ENCODE measurements at places on chromosomes 12 and 14.

- no peak for DNase-seq
Measured at GRCh38 chr12:92627511-92627910, 75.3 kb upstream of the PLEKHG7 start.

DNA sequence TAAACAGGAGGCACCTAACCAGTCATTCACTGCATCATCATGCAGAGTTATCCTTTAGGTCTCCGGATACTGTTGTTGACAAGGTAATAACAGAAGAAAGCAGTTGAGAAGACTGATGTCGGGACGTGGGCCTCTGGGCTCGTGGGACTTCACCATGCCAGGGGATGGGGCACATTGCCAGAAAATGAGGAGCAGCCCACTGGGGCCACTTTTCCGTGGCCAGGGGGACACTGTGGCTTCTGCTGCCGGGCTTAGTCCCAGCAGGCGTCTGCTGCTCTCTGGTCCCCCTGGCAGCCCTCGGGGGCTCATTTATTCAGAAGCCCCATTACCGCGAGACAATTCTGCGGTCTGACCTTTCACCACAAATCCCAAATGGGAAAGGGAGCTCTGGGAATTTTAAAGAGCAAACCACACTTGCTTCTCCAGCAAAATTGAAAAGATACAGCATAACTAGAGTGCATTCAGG lies 201.2 kb downstream of the DAD1 start:
- DNase-seq = no peak

GRCh38 chr14:89941830-89942377 lies 12.6 kb downstream of the EFCAB11 start:
- DNase-seq = no peak

- no peak for DNase-seq
Measured at GRCh38 chr14:65334765-65335410, 77.6 kb upstream of the FUT8 start.

GRCh38 chr12:6952863-6953441 lies 1.8 kb downstream of the PTPN6 start:
- no peak for DNase-seq

DNA sequence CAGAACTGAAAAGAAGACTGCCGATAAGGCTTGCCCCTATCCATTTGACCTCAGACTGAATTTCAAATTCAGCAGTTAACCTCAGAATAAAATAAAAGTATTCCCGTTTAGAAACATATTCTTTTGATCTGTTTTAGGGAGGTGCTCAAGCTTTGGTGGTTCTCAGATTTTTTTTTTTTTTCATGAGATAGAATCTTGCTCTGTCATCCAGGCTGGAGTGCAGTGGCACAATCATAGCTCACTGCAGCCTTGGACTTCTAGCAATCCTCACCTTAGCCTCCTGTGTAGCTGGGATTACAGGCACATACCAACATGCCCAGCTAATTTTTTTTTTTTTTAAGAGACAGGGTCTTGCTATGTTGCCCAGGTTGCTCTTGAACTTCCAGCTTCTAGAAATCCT lies 15.5 kb downstream of the AEBP2 start:
- no peak for DNase-seq

DNA sequence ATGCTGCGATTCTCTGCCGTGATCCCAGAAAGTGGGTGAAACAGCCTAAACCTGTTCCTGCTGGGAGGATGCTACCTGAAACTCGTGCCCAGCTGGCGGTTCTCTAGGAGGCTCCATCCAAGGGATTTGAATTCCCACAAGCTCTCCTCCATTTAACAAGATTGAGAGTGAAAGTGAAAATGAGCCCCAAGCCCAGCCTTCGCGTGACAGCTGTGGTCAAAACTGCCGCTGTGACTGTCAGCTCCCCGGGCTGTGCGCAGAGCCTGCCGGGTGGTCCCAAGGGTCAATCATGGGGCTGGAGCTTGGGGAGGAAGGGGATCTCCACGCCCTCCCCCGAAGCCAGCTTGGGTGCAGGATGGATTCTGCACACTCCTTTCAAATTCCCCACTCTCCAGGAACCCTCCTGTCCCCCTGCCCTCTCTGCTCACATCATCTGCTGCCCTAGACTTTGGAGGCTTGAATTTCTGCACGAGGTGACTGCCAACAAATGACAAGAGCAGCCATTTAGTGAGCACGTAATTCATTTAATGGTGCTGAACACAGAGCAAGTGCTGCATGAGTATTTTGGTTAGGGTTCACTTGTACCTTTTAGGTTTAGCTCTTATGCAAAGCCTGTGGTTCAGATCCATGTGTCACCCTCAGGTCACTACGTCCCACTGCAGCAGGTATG lies 5.3 kb downstream of the ASB2 start:
- peak; percentile 78 for DNase-seq

GRCh38 chr14:56149995-56150394 lies 31.8 kb downstream of the PELI2 start:
- DNase-seq = no peak

DNA sequence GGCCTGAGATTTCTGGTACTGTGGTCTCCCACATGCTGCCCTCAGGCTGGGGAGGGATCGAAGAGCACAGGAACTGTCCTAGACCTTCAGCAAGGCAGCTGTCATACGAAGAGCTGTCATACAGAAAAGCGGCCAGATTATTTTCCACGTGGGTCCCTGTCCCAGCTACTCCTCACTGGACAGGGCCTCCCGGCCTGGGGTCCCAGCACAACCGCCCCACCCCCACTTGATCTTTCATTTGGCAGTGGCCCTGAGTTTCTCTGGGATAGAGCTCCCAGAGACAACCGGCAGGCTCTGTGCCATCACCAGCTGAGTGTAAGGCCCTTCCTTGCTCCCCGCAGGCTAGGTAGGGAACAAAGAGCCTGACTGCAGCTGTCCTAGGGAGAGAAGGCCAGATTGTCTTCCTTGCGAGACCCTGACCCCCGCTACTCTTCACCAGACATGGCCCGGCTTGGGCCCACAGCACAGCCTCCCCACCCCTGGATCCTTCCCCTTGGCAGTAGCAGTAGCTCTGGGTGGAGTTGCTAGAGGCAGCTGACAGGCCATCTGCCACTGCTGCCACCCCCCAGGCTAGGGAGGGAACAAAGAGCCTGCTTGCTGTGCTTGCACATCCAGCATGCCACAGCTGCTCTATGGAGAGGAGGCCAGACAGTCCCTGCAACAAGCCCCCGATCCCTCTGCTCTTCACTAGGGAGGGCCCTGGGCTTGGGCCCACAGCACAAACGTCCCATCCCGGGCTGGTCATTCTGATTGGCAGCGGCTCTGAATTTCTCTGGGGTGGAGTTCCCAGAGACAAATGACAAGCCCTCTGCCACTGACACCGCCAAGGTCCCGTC lies 3.1 kb upstream of the OR4N2 start:
- no peak for DNase-seq

GRCh38 chr14:76472199-76472723 lies 96.3 kb downstream of the ESRRB start:
- no peak for DNase-seq

- DNase-seq = no peak
Measured at GRCh38 chr14:32934073-32934880, 4.4 kb upstream of the NPAS3 start.

DNA sequence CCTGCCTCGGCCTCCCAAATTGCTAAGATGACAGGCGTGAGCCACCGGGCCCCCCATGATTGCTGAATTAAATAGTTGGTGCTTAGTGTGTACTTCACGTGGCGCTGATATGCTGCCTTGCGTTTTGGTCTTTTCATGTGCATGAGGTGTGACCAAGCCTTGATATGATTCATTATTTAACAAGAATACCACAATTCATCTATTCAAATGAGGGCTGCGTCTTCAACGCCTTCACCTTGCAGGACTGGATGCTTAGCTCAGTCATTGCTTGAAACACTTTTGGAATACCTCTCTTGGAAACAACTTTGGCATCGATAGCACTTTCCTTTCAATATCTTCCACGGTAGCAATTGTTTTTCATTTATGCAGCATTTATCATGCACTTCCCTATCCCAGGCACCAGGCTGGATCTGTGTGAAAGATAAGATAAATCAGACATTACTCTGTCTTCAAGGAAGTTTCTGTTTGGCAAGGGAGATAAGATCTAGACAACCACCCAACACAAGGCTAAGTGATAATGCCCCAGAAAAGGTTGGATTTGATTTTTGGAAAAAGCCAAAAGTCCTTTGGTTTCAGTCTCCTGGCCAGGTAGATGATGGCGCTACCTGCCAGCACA lies 1.3 kb upstream of the TEAD4 start:
- DNase-seq = no peak

GRCh38 chr12:66269757-66270383 lies 32.4 kb upstream of the HELB start:
- DNase-seq = peak; percentile 5

GRCh38 chr12:132686825-132687210 lies 324 bp downstream of the POLE start:
- DNase-seq = no peak

DNA sequence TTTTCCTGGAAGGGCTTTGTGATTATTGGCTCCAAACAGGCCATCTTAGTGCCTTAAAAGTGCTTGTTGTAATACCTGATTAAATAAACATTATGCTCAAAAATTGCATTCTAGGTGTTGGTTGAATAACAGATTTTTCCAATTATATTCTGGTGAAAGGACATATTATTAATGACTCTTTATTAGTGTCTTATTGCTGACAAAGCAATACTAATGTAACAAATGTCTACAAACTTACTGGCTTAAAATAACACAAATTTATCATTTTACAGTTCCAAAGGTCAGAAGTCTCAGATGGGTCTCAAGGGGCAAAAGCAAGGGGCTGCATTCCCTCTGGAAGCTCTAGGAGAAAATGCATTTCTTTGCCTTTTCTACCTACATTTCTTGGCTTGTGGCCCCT lies 86.9 kb upstream of the CPM start:
- no peak for DNase-seq
